ENCODE measurements at places on chromosomes 13 and 19.

- peak; percentile 18 for DNase-seq
Observed at GRCh38 chr13:25980255-25980654, 71.6 kb downstream of the SHISA2 start.

DNA sequence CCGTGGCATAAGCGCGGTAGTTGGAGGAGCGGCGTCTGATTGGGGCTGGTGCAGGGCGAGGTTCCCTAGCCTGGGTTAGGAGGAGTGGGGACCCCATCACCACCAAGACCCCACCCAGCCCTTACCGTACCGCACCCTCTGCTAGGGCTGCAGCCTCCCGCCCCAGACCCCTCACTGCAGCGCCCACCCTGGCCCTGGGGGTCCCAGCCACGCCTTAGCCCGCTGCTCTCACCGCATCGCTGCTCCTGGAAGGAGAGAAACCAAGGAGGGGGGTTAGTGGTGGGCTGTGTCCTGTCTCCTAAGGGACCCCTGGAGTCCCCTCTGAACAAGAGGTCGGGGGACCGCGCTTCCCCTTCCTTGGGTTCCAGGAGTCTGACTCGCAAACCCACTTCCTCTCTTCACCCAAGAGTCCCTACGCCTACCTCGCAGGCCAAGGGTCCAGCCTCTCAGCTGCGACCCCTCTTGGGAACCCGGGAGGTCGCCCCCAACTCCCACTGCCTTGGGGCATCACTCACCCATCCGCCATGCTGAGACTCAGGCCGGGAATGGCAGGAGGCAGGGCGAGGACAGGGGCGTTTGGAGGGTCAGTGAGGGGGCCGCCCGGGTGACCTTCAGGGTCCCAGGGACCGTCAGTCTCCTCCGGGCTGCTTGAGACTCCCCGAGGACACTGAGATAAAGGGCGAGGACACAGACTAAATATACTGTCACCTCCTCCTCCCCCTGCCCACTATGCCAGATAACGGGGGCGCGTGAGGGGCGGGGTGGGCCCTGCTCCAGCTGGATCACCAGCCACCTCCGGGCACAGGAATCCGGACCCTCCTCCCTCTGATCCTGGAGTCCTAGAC, at the start of gene TNNI3:
Gene TNNI3 (minus strand): TSS at position 669 of the 845 bp plus-strand sequence. CDS start 143 bp downstream, at position 526.
- no peak for DNase-seq

DNA sequence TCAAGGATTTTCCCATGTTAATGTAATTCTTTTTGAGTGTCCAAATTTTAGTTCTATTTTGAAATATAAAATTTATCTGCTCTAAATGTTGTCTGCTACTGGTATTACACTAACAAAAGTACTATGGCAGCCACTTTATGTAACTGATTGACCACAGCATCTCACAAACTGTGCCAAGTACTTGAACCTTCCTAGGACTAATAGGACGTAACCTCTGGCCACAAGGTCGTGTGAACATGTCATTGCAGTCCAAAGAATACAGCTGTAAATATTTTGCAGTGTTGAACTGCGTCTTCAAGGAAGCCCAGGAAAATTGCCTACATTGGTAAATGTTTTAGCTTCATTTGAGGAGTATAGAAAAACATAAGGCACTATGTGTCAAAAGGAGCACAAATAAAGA, 1.9 kb downstream of the KCTD4 start:
- DNase-seq, result no peak

DNA sequence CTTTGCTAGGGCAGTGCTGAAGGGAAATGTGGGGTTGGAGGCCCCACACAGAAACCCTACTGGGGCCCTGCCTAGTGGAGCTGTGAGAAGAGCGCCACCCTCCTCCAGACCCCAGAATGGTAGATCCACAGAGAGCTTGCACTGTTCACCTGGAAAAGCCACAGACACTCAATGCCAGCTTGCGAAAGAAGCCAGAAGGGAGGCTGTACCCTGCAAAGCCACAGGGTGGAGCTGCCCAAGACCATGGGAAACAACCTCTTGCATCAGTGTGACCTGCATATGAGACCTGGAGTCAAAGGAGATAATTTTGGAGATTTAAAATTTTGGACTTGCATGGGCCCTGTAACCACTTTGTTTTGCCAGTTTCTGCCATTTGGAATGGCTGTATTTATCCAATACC, 615.4 kb upstream of the MIR17HG start:
- no peak for DNase-seq

DNA sequence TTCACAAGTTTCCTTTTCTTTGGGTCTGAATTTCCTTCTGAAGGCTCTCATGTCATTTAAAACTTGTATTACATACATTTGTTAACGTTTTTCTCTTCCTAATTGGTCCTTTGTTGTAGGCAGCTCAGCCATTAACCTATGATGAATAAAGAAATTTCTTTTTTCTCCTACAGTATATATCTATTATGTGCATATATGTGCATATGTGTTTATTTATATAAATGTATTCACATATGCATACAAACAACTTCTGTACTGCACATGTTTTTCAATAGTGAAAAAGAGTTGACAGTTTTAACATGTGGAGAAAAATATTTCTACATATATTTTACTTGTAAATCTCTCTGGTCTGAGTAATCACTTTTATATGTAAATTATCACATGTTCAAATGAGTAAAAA, 1674.9 kb upstream of the PCDH20 start:
- DNase-seq, result no peak

DNA sequence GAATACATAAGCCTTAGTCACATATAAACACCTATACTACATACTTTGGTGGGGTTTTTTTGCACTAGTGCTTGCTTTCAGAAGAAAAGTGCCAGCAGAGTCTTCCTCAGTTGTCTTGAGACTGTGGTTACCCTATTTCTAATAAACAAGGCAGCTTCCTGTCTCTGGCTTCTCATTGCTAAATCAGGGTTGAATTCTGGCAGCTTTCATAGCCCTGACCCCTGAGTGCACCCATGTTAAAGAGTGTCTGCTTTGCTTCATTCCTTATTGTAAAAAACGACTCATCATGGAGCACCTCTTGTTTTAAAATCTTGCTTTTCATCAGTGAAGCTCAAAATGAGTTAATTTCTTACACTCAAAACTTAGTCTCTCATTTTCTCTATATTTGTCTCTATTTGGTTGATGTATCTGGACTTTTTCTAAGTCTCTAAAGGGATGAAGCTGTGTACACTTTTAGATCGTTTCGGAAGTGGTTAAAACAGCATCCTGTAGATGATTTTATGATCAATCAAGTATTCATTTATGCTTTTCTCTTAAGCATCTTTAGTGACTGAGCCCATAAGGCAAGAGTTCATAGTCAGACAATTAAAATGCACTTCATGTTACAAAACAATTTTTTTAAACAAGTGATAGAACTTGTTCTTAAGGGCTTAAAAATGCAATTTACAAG, 72.1 kb downstream of the KLF12 start:
- DNase-seq, result peak; percentile 54
